ENCODE measurements at places on chromosomes 12 and 14. TPM values are rescaled to one million over a fixed set of nuclear protein-coding genes. Genes with fewer than 3 reads are reported as not detected.

C14orf39 gene
- 2.1 TPM for total RNA-seq

CHGA gene
- 0.98 TPM for total RNA-seq

- H3K36me3 ChIP-seq, result no peaks in the 10 kb centered on the region
- no peak overlapping the region for H3K4me3 ChIP-seq
- H3K27ac ChIP-seq, result peak overlapping the region; percentile 44
- DNase-seq, result no peak
- no peaks in the 10 kb centered on the region for H3K27me3 ChIP-seq
Measured at GRCh38 chr12:115956659-115957058, 320.8 kb downstream of the MED13L start.

DNA sequence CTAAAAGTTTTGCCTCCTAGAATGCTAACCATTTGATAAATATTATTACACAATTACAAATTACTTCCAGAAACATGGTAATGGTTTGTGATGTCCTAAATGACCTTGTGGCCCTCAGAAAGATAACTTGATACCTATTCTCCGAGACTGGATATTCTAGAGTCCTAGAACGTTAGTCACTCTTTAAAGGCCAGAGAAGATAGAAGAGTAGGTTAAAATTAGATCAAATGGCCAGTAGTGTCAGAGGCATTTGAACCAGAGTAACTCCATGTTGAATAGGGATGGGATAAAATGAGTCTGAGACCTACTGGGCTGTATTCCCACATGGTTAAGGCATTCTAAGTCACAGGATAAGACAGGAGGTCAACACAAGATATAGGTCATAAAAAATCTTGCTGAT lies 96.6 kb upstream of the ADAMTS20 start:
- no peak overlapping the region for H3K27ac ChIP-seq
- H3K4me3 ChIP-seq, result no peak overlapping the region
- no peaks in the 10 kb centered on the region for H3K36me3 ChIP-seq
- no peaks in the 10 kb centered on the region for H3K4me1 ChIP-seq

GRCh38 chr12:29277231-29277630 lies 103.7 kb downstream of the ERGIC2 start:
- H3K36me3 ChIP-seq, result no peaks in the 10 kb centered on the region
- no peaks in the 10 kb centered on the region for H3K4me1 ChIP-seq
- H3K4me3 ChIP-seq, result no peak overlapping the region
- DNase-seq, result no peak
- H3K27ac ChIP-seq, result no peak overlapping the region
